NCI-H524 treated with DMSO at 0.1 percent for 48 hours (cell line): ENCODE measurements at places on chromosomes 5 and 9.

- DNase-seq, result no peak
Observed at GRCh38 chr9:107665057-107665456, 175.5 kb upstream of the KLF4 start.

DNA sequence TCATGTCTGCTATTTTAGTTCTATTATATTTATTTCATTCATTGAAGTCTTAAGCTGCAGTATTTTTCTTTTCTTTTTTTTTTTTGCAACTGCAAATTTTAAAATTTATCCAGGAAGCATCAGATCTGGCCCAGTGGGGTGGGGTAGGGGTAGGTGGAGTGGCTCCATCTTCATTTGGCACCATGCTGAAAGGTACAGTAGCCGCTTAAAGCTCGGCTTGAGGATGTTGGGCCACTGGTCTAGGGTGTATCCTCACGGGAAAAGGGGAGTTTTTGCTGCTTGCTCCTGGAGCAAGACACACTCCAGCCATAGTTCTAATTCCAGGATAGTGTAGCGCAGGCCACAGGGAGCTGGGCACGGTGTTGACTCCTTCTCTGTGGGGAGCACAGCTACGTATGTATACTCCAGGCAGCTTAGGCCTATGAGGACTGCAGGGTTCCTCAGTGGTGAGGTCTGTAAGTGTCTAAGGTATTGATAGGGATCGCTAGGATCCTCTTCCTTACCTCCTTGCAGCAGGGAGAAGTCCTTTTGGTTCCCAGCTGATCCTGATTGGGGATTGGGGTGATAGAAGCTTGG lies 22.7 kb downstream of the RCL1 start:
- DNase-seq, result no peak

GRCh38 chr5:116763987-116764866 lies 189.6 kb upstream of the SEMA6A start:
- no peak for DNase-seq

DNA sequence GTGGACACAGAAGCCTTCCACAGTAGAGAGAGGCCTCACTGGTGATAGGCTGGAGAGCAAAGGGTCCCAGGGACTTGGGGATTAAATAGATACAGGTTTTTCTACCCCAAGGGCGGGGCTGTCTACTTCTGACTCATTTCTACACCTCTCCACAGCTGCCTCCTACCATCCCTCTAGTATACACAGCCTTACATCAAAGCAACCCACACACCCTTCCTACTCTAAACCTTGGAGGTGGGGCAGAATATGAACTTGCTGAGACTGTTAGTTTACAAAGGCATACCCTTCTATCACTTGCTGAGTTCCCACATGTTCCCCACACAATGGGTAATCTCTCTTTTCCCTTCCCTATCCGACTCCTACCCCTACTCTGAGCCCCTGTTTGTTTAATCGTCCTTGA lies 19.9 kb upstream of the PCA3 start:
- DNase-seq, result no peak

DNA sequence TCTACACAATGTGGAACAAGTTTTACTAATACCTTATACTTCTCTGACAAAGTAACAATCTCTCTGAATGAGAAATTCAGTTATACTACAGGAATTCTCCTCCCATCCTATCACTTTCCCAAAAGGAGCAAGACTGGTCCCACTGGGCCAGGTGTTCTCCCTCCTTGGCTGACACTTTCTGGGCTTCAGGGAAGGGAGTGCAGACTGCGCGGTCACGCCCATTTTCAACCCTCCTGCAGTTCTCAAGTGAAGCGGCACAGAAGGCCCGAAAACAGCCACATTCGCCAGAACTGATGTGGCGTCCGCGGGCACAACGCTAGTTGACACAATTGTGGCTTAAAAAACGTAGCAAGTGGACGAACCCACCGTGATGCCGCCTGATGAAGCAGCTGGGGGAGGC lies 603 bp downstream of the SAXO1 start:
- no peak for DNase-seq

DNA sequence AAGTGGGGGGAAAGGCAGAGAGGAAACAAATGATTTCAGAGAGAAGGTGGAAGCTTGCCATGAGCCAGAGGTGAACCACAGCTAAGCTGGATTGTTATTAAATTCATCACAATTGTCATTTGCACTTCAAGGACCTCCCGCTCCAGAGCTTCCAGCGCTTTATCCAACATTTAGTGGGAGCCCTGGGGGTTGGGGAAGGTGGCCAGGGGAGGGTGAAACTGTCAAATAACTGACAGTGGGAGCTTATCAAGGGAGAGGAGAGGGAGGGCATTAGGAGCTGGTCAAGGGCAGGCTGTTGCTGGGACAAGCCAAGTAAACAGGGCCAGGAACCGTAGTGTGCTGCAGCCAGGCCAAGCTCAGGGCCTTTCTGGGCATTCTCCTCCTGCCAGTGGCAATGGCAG lies 71.5 kb downstream of the SIL1 start:
- no peak for DNase-seq

- no peak for DNase-seq
Observed at GRCh38 chr5:104965006-104965405, 1402.4 kb upstream of the NUDT12 start.

GRCh38 chr5:27590503-27590902 lies 552.1 kb upstream of the CDH9 start:
- no peak for DNase-seq
